ENCODE measurements at places on chromosomes 12 and 14.
A peak's percentile ranks its signal among the peaks of the same experiment; 100 is the strongest.

- DNase-seq = peak; percentile 51
These were observed 186.7 kb downstream of the EFCAB11 start for GRCh38 chr14:89767861-89768268.

DNA sequence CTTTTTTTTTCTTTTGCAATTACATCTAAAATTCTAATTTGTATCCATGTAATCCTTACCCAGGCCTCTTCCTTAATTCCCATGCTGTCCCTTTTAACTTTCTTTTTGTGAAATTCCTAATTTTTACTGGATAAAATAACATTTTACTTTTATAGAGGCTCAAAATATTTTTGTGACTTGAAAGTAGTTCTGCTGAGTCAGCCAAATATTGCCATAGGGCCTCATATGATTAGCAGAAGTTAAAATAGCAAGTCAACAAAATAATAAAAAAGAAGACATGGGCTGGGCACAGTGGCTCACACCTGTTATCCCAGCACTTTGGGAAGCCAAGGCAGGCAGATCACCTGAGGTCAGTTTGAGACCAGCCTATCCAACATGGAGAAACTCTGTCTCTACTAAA, 2.0 kb downstream of the C3AR1 start:
- DNase-seq = no peak

DNA sequence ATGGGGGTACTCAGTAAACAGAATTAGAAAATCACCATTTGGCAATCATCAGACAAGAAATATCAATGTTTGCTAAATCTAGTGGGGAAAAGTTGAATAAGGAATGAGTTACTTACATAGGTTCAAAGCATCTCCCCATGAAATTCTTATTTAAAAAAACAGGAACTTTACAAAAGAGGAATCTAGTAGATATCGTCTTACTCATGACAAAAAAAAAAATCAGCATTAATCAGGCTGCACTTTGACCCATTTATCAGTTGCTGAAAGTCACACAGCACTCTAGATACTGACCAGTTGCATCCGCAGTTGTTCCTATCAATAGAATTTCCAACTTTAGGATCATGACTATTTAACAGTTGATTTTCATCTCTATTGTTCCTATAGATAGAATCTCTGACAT, 5.8 kb upstream of the DICER1 start:
- DNase-seq = no peak

- DNase-seq = peak; percentile 57
These were observed 62.3 kb upstream of the PTCSC3 start for GRCh38 chr14:36238666-36239363.
